ENCODE measurements at places on chromosomes 1 and 21. TPM values are rescaled to one million over a fixed set of nuclear protein-coding genes. Genes with fewer than 3 reads are reported as not detected.

GNAI3 gene
- 25.0 TPM for total RNA-seq

WASF2 gene
- total RNA-seq = 7.9 TPM

ZSCAN20 gene
- total RNA-seq = 11.1 TPM

FOXO6 gene
- not detected for total RNA-seq

TAS1R2 gene
- total RNA-seq = not detected

SASS6 gene
- total RNA-seq = 2.7 TPM

SERPINC1 gene
- total RNA-seq = not detected

KRTAP12-2 gene
- not detected for total RNA-seq

IL20 gene
- not detected for total RNA-seq

RPTN gene
- total RNA-seq = not detected

OVAAL gene
- total RNA-seq = not detected

SLC25A33 gene
- 3.0 TPM for total RNA-seq

All from IMR-90 (cell line).